ENCODE measurements at places on chromosomes 4 and X. TPM values are rescaled to one million over a fixed set of nuclear protein-coding genes. Genes with fewer than 3 reads are reported as not detected.

TENM3 gene
- 28.4 TPM for total RNA-seq

DNA sequence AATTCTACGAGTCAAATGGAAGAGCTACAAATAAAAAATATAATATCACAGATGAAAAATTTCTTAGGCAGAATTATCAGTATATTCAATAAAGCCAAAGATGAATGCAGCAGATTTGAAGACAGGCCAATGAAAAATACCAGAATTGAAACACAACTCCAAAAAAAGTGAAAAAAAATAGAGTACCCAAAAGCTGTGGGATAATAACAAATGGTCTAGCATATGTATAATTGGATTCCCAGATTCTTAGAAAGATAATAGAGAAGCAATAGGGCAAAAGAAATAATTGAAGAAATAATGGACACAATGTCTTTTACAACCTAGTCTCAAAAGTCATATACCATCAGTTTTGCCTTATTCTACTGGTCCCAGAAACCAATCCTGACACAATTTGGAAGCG lies 4.4 kb downstream of the ANAPC10 start:
- DNase-seq = no peak

DNA sequence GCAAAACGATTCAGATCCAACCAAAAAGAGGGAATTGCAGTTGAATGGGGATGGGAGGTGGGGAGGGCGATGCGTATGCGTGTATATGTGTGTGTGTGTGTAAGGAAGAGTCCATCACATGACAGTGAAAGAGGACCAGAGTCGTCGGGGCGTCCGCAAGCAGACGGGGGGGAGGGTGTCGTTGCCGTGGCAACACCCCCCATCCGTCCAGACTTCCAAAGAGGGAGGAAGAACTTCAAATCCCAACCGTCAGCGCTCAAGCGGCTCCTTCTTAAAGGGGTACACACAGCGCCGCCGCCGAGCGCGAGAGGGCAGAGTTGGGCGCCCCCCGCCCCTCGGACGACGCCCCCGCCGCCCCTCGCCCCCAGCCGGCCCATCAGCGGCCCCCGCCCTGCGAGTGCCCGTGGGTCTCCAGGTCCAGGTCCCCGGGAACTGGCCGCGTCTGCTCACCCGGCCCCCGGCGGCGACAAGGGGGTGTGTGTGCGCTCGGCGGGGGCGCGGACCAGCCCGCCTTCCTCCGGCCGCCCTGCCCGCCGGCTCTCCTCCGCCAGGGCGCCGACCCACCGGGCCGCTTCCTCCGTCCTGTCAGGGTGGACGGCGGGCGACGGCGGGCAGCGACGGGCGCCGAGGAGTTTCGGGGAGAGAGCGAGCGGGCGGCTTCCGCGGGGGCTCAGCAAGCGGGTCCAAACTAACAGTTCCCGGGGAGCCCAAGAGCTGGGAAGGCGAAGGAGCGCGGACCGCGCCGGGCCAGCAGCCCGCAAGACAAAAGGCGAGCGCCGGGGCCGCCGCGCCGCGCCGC lies 685 bp downstream of the LCORL start:
- DNase-seq = no peak

DNA sequence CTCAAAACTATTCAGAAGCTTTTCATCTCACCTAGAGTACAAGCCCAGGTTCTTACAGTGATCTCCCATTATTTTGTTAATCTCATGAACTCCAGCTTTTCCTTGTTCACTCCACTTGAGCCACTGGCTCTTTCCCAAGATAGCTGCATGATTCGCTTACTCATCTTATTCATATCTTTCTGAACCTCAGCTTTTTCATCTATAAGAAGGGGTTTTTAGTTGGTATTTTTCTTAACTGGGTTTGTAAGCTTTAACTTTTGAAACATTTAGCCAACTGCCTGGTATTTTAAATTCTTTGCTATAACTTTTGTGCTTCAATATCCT lies 24.0 kb downstream of the GIMD1 start:
- DNase-seq = no peak

DNA sequence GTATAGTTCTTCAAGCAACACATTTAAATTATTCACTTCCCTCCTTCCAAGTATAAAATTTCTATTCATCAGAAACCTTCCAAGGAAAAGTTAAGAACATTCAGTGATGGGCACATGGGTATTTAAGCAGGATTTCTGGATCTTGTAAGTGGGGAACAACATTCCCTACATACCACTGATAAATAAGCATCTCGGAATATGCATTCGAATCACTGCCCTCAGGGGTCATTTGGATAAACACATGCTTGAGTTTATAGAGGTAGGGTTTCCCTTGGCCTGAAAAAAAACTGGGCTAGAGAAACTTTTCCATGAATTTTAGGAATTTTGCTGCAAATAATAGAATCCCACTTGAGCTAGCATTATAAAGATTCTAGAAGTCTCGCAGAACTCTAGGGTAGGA lies 143.9 kb downstream of the SOX3 start:
- DNase-seq = no peak

ADH6 gene
- not detected for total RNA-seq

TRIM61 gene
- not detected for total RNA-seq

IL9R gene
- total RNA-seq = not detected

GRCh38 chr4:69489856-69490255 lies 5.8 kb downstream of the UGT2B4 start:
- no peak for DNase-seq

GRCh38 chrX:136063340-136064079 lies 78.3 kb downstream of the SLC9A6 start:
- no peak for DNase-seq

GRCh38 chr4:95183656-95184408 lies 364.9 kb downstream of the UNC5C start:
- no peak for DNase-seq

- DNase-seq = no peak
These were observed 22.1 kb upstream of the SCD5 start for GRCh38 chr4:82820689-82821088.

- DNase-seq = no peak
These were observed 12.2 kb downstream of the ITIH6 start for GRCh38 chrX:54785901-54786300.

GRCh38 chr4:142202404-142203332 lies 566.3 kb downstream of the IL15 start:
- DNase-seq = no peak

DNA sequence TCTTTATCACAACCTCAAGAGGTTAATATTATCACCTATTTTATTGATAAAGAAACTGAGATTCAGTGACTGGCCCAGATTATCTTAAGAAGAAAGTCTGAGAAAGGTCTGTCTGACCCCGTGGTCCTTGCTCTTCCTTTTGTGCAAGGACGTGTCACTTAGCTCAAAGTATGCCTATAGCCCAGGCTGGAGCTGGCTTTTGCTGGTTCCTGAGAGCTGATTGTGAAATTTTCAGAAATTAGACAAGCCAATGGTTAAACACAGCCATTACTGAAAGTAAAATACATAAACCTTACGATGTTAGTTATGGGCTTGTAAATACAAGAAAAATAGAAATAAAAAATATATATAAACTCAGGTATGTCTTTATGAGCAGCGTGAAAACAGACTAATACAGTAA lies 70.1 kb downstream of the CHRNA9 start:
- DNase-seq = no peak

DNA sequence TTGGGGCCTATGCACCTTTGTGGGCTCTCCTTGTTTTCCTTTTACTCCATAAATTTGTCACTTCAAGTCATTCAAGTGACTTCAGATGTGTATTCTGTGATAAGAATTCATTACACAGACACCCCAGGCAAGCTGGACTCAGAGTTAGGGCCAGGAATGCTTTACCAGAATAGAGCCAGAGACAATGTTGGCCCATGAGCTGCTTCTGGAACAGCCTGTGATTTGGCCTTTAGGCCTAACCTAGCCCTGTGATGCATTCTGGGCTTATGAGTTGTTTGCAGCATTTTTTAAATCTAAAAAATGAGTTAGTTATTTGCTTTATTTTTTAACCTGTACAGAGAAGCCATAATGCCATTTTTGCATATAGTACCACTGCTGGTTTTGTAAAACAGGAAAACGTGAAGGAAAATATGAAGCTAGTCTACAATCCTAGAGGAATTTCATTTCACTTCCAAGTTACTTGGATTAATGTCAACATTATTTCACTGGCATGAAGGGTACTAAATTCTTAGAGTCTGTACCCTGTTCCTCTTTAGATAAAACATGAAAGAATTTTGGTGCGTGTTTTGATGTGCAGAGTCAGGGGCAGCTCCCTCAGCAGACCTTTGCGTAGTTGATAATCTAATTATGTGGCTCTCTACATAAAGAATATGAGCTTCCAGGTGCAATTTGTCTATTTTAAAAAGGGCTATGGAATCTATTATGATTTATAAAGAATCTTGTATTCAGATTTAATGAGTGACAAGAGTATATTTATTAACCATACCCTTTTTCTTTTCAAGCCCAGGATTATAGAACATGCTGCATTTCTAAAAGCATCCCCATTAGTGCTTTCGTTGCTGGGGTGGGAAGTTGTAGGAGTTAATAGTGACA lies 84.7 kb downstream of the ARHGAP10 start:
- DNase-seq = no peak

TAF9B gene
- 50.7 TPM for total RNA-seq

DNA sequence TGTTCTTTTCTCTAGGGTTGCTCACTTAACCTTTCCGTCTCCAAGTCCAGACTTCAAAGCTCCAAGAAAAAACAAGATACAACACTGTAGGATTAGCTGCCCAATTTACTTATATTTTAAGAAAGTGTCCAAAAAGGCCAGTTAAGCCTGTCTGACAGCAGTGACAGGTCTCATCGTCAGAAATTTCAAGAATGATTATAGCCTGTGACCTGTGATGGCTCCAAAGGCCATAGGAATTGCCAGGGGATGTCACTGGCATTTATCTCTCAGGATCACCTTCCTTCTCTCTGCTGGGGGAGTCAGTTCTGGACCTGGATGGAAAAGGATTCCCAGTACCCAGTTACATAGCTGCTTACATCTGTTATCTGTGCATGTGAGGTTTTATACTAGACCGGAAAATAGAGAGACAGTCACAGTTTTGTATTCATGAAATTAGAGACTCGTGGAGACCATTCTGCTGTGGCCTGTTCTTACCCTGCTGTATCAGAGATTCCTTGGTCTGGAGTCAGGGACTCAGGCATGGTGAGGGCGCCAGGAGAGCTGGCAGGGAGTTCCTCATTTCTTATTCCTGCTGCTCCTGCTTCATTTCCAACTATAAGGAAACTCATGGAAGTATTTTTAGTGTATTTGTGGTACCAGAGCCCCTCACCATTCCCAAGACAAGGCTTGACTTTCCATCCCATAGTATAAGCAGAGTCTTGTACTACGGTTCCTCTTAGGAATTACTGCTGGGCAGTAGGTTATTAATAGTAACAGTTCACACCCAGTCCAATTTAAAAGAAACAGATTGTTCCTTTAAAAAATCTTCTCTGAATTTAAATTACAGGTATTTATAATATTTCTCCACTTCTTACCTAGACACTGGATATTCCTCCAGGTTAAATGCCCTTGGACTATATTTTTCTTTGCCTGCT lies 220.8 kb downstream of the SHROOM3 start:
- DNase-seq = no peak

- DNase-seq = no peak
These were observed 246.7 kb upstream of the ARHGAP24 start for GRCh38 chr4:85228264-85228663.

FAM149A gene
- 32.0 TPM for total RNA-seq

GRCh38 chrX:101383679-101384205 lies 2.2 kb downstream of the BTK start:
- DNase-seq = no peak

FGFBP1 gene
- total RNA-seq = 0.52 TPM

GRCh38 chr4:85478576-85478975 lies 3.6 kb downstream of the ARHGAP24 start:
- DNase-seq = no peak

DNA sequence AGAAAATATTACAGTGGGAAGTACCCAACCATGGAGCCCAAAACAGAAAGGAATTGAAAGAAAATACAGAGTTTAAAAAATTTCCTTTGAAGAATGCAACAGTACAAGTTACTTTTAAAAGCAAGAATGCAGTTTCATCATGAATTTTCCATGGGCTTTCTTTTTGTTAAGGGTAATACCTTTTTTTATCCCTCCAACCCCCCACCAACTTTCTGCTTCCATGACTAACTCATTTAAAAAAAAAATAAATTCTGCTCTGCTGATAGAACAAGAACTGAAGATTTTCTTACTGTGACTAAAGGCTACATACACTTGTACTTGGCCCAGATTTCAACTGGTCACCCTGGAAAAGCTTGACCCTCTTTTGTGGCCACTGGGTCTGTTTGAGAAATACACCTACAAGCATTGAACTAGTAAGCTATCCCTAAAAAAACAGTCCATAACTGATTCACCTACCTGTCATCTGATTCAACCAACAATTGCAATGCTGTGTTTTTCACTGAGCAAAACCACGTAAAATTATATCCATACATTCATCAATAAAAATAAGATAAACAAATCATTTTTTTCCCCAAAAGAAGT lies 214.2 kb downstream of the NSUN7 start:
- no peak for DNase-seq

DNA sequence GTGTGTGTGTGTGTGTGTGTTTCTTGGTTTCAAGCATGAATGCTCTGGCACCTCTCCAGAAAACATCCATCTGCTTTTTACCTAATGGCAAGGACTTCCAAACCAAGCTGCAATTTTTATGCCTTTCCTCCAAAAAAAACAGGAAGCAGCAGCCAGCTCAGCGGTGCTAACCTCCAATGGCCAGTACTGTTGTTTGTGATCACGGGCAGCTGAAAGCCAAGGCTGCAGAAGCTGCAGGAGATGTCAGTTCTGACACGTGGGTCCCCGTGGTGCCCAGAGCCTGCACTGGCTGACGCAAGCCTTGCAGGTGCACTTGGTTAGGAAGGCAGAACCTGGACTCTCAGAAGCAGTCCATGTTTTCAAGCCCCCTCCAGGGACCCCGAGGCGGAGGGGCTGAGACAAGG lies 313.6 kb upstream of the DDX53 start:
- no peak for DNase-seq

ADGRG4 gene
- total RNA-seq = 0.06 TPM

GRCh38 chrX:4754878-4755604 lies 1041.6 kb upstream of the PRKX start:
- no peak for DNase-seq

- DNase-seq = no peak
These were observed 177.4 kb upstream of the PPP1R2C start for GRCh38 chrX:42955349-42955748.

NUP62CL gene
- total RNA-seq = 1.2 TPM

DNA sequence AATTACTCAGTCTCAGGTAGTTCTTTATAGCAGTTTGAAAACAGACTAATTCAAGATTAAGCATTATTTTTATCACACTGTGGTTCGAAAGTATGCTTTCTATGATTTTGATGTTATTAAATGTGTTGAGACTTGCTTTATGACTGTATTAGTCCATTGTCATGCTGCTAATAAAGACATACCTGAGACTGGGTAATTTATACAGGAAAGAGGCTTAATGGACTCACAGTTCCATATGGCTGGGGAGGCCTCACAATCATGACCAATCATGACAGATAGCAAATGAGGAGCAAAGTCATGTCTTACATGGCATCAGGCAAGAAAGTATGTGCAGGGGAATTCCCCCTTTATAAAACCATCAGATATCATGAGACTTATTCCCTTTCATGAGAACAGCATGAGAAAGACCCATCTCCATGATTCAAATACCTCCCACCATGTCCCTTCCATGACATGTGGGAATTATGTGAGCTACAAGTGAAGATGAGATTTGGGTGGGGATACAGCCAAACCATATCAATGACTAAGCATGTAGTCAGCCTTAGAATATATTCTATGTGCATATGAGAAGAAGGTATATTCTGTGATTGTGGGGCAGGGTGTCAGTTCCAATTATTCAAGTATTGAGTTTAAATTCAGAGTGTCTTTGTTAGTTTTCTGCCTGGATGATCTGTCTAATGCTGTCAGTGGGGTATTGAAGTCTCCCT lies 44.6 kb upstream of the UGT2A1 start:
- no peak for DNase-seq

KLHL4 gene
- 3.0 TPM for total RNA-seq

- peak; percentile 47 for DNase-seq
These were observed 133.7 kb upstream of the CXCL13 start for GRCh38 chr4:77471821-77472495.

Measured in esophagus muscularis mucosa (tissue), 4 donors.